Glomerular endothelial cell (primary cell): ENCODE measurements at places on chromosomes 2 and 18. TPM values are rescaled to one million over a fixed set of nuclear protein-coding genes. Genes with fewer than 3 reads are reported as not detected.

DNA sequence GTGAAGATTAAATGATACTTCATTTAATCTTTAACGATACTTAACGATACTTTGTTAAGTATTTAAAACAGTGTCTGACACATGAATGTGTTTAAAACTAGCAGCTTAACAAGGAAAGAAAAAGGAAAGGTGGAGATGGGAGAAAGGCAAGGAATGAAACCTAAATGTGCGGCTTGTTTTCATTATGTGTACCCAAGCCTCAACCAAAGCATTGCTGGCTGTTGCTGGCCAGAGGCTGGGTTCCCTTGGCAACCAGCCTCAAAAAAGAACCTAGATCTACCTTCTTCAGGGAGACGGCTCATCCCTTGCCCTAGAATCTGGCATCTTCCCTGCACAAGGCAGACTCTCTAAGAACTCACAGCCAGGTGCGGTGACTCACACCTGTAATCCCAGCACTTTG lies 13.8 kb upstream of the PCBP1 start:
- DNase-seq: no peak

The TFPI gene
- 182 and 224 TPM in 2 replicates for total RNA-seq

GRCh38 chr2:81068144-81068543 lies 763.6 kb upstream of the LRRTM1 start:
- DNase-seq: no peak

GRCh38 chr2:18544171-18544570 lies 16.3 kb downstream of the RDH14 start:
- no peak for DNase-seq

GRCh38 chr2:169361706-169362117 lies 622 bp downstream of the LRP2 start:
- DNase-seq: no peak
